ENCODE measurements at places on chromosomes 7 and 10. TPM values are rescaled to one million over a fixed set of nuclear protein-coding genes. Genes with fewer than 3 reads are reported as not detected.

VPS37D gene
- total RNA-seq: 6.9 TPM

NFE2L3 gene
- 80.3 TPM for total RNA-seq

SPDYE2B gene
- not detected for total RNA-seq

INPP5A gene
- total RNA-seq: 43.9 TPM

NXPH1 gene
- total RNA-seq: not detected

RBP3 gene
- total RNA-seq: not detected

GTPBP4 gene
- total RNA-seq: 34.9 TPM

SLIT1 gene
- not detected for total RNA-seq

EVX1 gene
- not detected for total RNA-seq

FAM171A1 gene
- total RNA-seq: 98.1 TPM

MLXIPL gene
- total RNA-seq: not detected

ATG9B gene
- total RNA-seq: 0.10 TPM
